ENCODE measurements at places on chromosomes 5 and 9.

DNA sequence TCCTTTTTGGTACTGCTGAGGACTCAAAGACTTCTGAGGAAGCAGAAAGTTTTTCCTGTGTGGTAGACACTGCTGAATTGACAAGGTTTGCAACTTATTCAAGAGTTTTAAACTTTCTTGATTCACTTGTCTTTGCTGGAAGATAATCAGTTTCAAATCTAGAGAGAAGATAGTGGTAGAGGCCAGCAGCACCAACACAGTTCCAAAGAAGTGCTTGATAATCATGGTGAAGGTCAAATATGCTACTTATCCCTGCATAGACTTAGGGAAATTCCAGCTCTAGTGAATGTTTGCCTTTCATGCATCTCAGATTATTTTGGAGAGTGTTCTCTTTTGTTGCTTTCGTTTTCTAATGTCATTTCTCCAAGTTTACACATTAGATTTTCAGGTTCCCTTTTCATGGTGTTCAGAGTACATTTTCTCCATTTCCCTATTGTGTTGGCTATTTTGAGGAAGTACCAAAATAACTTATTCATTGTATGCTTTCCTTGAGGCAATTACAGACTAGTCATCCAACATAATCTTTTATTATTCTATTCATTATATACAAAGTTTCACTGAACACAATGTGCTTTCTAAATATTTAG lies 550 bp downstream of the IFNE start:
- no peak for DNase-seq

GRCh38 chr5:179143446-179143845 lies 83.3 kb downstream of the ZNF354C start:
- DNase-seq, result no peak

DNA sequence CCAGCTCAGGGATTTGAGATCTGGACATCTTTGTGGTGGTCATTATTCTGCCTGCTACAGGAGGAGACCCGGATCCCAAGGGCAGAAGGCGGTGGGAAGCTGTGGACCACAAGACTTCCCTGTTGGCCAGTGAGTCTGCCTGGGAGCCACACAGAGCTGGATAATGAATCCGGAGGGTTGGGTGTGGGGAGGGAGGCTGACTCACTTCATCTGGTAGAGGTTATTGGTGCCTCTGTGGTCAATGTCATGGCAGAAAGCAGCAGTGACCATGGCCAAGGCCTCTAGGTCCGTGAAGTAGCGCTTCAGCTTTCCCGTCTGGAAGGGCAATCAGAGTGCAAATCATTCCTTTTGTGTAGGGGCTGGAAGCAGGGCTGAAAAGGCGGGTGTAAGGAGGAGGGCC lies 58.5 kb downstream of the PDE6A start:
- DNase-seq, result no peak

GRCh38 chr9:114592356-114592755 lies 4.8 kb downstream of the ATP6V1G1 start:
- peak; percentile 46 for DNase-seq

- DNase-seq, result no peak
Measured at GRCh38 chr9:76203373-76203772, 190.9 kb downstream of the RFK start.

DNA sequence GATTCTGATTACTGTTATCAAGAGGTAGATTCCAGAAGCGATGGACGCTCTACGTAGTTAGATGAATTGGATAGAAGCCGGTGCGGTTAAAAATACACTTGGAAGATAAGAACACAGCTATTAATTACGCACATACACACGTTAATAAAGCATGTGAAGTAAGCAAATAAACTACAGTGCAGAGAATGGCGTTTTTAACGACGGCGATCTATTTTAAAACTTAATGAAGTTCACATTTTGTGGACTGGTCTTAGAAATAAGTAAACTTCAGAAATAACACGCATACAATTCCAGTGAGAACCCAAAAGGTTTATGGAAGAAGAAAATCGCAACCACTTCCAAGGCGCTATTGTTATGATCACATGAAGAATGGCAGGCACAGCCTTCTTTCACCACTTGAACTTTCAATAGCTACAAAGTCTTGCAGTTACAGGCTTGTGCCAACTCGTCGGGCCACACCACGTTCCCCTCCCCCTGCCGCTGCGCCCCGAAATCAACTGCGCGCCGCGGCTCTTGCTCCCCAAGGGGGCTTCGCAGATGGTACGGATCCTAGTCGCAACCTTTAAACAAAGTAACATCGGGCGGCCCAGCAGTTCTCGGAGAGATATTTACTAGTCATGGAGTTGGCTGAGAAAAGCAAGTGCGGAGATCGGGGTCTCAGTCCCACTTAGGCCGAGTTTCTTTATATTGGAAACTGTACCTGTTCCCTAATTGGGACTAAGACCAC lies 866 bp upstream of the SEMA6A start:
- no peak for DNase-seq

DNA sequence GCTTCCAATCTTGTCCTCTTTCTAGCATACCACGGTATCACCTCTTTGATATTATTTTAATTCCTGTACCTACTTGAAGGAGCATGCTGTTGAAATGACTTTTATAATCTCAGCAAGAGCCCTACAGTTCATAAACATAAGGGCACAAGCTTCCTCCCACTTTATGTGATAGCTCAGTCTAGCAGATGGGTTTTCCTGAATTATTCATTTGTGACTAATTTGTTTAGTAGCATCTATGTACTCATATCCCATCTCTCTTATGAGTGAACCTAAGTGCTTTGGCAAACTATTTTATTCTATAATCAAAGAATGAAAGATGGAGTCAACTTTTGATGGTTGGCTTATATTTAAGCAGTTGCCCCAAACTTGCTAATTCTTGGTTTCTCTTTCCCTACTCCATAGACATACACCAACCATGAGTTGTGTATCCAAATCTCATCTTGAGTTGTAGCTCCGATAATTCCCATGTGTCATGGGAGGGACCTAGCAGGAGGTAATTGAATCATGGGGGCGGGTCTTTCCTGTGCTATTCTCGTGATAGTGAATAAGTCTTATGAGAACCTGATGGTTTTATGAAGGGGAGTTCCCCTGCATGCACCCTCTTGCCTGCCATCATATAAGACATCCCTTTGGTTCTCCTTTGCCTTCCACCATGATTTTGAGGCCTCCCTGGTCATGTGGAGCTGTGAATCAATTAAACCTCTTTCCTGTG lies 17.7 kb downstream of the TXNDC8 start:
- no peak for DNase-seq
